MG63 (cell line): ENCODE measurements at places on chromosomes 16 and 17.
A peak's percentile ranks its signal among the peaks of the same experiment; 100 is the strongest.

DNA sequence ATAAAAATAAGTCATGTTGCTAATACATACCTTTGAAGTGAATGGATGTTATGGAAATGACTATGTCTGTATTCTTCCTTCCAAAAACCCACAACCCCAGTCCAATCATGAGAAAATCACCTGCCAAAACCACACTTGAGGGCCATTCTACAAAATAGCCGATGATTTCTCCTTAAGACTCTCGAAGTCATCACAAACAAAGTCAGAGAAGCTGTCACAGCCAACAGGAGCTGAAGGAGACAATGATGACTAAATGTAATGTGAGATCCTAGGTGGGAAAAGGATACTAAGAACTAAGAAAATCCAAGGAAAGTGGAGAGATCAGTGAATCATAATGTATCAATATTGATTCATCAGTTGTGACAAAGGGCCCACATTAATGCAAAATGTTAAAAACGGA is 432.9 kb upstream of the DYNLRB2 start:
- DNase-seq, result peak; percentile 5

DNA sequence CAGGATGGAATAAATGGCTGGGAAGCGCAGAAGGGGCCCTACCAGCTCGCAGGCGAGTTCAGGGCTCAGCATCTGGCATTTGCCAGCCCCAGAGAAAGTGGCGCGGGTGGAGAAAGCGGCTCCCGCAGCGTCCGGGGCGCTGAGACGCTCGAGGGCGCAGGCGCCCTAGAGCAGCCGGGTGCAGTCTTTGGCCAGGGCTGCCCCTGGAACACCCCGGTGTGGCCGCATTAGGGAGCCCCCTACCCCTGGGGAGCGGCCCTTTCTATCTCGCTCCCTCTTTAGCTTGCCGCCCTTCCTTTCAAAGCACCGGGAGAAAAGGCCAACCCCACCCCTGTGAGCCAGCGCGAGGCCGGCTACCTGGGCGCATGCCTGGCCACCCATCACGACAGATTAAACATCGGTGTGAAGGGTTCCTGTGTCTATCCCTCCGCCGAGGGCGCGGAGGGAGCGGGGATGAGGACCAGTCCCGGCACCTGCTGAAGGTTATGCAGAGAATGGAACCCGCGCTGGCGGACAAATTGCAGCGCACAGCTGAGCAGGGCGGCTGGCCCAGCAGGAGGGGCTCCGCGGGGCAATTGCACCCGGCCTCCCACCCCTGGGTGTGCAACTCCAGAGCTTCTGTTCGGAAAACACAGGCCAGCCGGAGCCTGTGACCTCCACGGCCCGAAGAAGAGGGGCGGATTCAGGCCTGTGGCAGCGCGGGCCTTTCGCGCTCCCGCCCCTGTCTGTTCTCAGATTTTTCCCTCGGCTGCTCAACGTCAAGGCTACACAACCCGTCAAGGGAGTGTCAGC is 15.6 kb upstream of the FOXF1 start:
- DNase-seq, result no peak

DNA sequence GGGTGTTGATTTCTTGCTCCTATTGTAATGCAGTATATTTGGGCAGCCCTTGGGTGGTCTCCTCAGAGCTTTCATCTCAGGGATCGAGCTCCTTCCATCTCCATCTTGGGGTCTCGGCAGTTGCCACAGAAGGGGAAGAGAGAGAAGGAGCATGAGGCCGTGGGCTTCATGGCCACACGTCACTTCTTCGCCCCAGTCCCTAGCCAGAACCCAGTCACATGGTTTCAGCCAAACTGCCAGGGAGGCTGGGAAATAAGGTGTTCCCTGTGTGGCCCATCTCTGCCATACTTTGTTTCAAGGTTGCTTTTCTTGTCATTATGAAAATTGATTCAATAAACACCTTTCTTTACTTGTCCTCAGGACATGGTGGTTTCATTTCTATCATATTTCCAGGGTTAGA is 68.4 kb upstream of the NKD1 start:
- DNase-seq, result no peak

DNA sequence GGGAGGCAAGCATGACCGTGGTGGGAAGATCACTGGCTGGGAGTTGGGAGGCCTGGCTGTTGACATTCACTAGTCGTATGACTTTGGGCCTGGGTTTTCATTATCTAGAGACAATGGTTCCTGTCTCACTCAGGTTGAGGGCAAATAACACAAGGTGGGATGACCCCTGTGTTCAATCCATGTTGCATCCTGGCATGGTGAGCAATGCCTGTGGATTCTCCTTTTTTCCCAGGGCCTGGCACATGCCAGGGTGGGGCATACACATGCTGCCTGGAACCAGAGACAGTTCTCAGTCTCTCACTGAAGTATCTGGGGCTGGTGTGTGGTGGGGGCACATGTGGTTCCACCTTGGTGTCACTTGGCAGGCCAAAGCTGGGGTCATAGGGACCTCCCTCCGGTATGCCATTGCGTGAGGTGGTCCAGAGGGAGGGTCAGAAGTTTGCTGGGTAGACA is 5.4 kb downstream of the THRA start:
- DNase-seq, result no peak

GRCh38 chr17:13266606-13267005 is 248.8 kb upstream of the ELAC2 start:
- DNase-seq, result no peak

GRCh38 chr17:33199571-33200510 is 93.3 kb downstream of the ASIC2 start:
- peak; percentile 58 for DNase-seq

DNA sequence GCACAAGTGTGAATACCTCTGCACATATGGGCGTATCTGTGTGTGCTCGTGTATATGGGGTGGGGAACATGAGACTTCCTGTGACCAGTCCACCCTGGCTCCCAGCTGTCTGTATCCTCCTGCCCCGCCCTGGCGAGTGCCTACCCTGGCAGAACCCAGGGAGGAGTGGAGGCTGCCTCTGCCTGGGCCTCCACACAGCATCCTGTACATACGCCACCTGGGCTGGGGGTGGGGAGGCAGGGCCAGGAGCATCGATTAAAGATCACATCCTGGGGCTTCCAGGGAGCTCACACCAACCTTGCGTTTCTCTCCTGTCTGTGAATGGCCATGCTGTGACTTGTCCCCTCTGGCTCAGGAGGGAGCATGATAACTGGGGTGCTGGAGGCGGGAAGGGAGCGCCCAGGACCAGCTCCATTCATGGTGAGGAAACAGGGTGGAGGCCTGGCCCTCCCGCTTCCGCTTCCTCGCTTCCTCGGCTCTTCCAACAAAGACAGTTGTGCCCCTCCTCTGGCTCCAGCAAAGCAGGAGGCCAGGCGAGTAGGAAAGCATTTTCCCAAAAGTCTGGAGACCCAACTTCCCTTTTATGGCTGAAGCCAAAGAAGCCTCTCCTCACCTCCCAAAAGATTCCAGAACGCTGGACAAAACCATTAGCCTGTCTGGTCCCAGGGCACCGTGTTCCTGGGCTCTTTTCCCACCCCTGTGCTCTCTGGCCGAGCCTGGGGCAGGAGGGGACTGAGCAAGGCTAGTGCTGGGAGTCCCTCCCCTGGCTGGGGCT is 22.9 kb downstream of the ADAM11 start:
- DNase-seq, result no peak

GRCh38 chr17:42512733-42513251 is 23.2 kb upstream of the NAGLU start:
- no peak for DNase-seq

DNA sequence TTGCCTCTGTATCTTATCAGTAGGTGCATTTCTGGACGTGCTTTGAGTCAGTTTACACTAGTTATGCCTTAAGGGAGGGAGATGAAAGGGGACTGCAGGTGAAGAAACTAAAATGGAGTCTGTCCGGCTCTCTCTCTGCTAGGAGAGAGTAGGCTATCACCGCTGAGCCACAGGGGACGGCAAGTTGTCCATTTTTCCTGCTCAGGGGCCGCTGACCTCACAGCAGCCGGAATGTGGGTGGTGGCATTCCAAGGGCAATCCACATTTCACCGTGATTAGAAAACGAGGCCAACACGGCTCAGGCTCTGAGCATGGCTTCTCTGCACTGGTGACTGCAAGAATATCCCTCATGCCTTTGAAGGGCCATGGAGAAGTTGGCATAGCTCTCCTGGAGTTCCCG is 19.0 kb upstream of the KLHDC4 start:
- DNase-seq, result no peak
